HCEC 1CT (cell line): ENCODE measurements at places on chromosomes 1 and 21.
A peak's percentile ranks its signal among the peaks of the same experiment; 100 is the strongest.

DNA sequence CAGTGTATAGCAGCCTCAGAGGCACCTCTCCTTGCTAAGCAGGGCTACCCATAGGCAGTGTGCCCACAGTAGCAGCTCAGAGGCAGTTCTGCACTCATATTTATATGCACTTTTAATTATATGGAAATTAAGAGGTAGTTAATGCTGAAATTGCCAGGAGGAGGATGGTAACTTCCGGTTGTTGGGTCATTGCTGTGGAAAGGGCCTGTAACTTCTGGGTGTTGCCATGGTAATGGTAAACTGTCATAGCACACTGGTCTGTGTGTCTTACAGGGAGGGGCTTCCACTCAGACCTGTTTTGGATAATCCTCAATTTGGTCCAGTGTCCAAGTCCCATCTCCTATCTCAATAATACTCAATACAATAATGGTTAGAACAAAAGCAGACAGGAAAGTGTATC, 7.6 kb downstream of the CFH start:
- no peak for DNase-seq

- DNase-seq = no peak
Measured at GRCh38 chr1:16965486-16966067, 14.8 kb downstream of the MFAP2 start.

- DNase-seq = no peak
Measured at GRCh38 chr21:31459457-31459856, 115.4 kb upstream of the TIAM1 start.

GRCh38 chr1:38312753-38313152, 266.2 kb upstream of the POU3F1 start:
- DNase-seq = no peak

DNA sequence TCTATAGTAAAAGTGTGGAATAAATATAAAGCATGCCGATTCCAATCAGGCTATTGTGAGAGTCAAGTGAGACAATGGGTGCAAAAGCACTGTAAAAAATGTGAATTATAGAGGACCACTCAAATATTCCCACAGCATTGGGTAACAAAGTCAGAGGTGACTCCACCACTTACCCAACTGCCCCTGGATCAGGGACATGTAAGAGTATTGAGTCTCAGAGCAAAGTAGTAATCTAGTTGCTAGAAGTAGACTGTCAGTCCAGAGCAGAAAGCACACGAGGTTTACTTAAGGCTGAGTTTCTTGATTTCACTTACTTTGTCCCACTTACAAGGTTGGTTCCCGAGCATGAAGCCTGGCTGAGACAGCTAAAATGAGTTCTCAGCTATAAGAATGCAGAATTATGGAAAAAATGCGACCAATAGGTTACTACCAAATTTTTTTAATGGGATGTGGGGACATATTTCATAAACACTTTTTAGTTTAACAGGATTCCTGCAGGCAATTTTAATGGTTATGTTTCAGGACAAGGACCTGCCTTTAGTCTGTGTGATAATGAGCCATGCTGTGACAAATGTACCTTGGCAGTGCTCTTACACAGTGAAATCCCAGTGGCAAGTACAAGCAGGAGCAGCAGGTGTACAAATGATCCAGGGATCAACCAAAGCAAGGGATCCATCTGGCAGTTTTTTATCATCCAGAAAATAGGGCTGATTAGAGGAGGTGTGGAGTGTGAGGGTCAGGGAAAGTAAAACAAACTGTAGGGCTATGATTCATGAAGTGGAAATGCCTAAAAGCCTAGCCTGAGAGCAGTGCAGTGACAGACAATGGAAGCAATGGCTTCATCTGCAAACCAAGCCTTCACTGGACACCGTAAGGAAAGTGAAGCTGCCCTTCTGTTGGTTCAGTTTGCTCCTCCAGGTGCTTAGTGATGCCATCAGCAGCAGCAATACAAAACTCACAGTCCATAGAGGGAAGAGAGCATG, 156.2 kb upstream of the SPAG17 start:
- no peak for DNase-seq

DNA sequence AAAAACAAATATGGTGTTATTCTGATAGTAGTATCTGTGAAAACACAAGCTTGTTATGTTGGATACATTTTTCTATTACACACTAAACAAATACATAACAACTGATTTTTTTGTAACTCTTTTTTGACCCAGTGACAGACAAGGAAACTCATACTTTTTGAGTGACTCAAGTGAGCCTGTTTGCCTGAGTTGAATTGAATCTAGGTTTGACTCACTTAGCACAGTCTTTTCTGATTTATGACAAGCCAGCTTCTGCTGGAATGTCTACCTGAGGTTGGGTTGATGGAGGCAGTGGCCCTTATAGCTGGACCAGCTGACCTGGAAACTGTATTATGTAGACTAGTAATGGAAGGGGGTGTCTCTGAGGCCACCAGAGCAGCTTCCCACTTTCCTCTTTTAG, 4.2 kb upstream of the CLCA4 start:
- peak; percentile 26 for DNase-seq

GRCh38 chr21:39763272-39763970, 18.4 kb downstream of the IGSF5 start:
- no peak for DNase-seq

GRCh38 chr1:161241682-161242081, 3.7 kb upstream of the NR1I3 start:
- no peak for DNase-seq

- DNase-seq = no peak
Measured at GRCh38 chr1:220789532-220790147, 2.9 kb downstream of the MTARC1 start.

GRCh38 chr1:156676820-156677615, at the start of gene NES:
Gene NES, minus strand, starts transcription at chr1:156677407. Its CDS starts 143 bp downstream, at chr1:156677264.
- peak; percentile 11 for DNase-seq

DNA sequence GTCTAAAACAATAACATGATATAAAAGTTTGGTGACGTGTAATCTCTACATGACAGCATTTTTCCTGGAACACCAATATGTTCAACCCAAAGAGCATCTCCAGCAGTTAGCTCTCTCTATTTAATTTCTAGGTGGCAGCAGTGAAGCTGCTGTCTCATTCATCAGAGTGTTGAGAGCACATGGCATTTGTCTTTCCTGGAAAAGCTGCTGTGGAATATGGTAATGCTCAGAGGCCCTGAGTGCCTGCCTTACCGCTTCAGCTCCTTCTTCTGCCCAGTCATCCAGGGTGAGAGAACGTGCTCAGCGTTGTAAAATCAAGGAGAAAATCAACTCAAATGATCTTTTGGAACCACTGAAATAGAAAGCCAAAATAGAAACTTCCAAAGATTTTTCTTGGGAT, 640.7 kb downstream of the ADGRL2 start:
- DNase-seq = no peak

DNA sequence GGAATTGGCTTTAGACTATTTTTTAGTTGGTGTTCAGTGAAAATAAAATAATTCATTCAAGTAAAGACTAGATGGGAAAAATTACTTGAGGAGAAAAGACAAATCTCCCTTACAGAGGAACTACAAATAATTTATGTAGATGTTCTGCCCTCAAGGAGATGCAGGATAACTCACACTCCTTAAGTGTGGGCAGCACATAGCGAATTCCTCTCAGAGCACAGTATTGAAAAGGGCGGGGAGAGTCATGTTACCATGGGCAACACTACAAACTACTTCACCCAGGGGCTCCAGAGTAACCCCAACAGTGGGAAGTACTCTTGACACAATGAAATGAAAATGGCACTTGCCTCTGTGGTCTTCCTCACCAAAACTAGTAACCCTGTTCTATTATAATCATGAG, 20.6 kb upstream of the LAMC2 start:
- DNase-seq = no peak

- no peak for DNase-seq
Measured at GRCh38 chr1:202880961-202881460, 7.9 kb downstream of the RABIF start.

DNA sequence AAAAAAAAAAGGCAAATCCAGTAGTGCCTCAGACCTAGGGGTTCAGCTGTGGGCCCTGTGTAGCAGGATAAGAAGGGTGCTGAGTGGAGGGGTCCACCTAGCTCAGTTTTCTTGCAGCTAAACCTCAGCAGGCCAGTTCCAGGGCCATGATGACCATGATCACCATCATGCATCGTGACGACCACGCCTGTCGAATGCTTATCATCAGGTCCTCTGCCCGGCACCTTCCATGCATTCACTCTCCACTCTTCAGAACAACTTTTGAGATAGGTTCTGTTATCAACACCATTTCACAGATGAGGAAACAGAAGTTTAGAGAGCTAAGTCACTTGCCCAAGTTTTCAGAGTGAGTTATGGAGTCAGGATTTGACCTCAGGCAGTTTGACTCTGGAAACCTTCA, 54.9 kb downstream of the ACBD3 start:
- no peak for DNase-seq

GRCh38 chr1:109636201-109636952, 16.7 kb downstream of the AMPD2 start:
- peak; percentile 46 for DNase-seq

GRCh38 chr1:197798492-197798891, 23.2 kb upstream of the DENND1B start:
- DNase-seq = no peak

DNA sequence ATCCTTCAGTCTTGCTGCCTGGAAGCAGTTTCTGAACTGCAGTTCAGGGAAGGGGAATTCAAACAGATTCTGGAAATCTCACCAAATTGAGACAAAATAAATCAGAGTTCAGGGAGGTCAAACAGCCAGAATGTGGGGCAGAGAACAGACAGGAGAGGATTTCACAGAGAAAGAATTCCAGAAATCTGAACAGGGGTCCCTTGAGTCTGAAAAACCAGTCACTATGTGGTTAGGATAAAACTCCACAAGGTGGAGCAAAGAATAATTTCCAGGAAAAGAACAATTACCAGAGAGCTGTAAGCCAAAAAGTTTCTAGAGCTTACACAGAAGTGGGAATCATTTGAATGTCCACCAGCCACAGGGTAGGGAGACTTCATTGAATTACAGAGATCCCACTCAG, 84.7 kb downstream of the URB2 start:
- no peak for DNase-seq

DNA sequence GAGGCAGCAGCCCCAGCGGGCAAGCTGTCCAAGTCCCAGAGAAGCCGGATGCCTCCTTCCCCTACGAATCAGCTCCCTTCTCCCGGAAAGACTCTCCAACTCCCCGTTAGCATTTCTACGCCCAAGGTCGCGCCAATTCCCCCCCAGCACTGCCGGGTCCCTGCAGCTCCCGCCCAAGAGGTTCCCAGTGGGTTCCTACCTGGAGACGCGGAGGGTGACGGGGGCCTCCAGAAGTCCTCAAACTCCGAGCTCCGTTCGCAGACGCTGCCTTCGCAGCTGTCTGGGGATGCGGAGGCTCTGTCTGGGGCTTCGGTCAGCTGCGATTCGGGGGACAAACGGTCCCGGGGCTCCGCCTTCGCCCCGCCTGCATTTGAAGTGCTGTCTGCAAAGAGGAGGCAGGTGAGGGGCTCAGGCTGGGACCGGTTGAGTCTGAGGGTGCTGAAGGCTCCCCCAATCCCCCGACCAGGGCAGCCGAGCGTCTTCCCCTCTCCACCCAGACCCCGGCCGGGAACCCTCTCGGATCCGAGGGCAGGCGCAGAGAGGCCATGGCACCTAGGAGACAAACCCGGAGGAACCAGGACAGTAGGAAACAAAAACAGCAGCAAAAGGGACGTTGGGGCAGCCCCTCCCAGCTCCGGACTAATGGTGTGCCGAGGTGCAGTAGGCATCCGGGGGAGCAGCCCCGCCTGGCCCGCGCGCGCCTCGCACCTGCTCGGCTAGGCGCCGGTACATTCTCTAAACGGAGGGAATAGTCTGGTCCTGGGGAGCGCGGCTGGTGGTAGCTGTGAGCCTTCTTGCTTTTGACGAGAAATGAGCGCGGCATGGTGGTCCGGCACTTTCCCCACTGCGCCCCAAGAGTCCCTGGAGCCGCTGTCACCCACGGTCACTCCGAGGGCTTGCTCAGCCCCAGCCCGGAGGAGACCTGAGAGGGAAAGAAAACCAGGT, 3.8 kb downstream of the GFI1 start:
- DNase-seq = no peak

DNA sequence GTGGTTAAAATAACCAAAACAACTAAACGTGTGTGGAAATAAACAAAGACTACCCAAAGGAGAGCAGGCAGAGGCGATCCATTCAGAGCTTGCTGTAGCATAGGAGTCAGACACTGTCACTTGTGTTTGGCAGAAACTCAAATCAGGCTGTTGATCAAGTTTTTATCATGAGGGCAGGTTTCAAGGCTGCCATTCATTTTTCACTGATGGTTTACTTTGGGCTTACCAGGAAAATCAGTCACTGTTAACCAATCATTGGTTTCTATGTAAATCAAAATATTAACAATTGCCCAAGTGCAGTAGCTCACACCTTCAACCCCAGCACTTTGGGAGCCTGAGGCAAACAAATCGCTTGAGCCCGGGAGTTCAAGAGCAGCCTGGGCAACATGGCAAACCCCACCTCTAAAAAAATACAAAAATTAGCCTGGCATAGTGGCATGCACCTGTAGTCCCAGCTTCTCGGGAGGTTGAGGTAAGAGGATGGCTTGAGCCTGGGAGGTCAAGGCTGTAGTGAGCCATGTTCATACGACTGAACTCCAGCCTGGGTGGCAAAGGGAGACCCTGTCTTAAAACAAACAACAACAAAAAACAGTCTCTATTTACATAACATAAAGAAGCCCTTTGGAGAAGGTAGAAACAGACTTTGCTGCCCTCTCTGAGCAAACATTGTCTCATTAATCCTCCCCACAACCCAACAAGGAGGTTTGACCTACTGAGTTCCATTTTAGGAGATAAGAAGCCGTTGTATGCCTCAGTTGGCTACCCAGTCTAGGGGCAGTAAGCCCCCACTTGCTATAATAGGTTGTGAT, 21.1 kb upstream of the ETS2 start:
- no peak for DNase-seq

- DNase-seq = no peak
Measured at GRCh38 chr1:240001177-240001740, 90.4 kb upstream of the FMN2 start.

DNA sequence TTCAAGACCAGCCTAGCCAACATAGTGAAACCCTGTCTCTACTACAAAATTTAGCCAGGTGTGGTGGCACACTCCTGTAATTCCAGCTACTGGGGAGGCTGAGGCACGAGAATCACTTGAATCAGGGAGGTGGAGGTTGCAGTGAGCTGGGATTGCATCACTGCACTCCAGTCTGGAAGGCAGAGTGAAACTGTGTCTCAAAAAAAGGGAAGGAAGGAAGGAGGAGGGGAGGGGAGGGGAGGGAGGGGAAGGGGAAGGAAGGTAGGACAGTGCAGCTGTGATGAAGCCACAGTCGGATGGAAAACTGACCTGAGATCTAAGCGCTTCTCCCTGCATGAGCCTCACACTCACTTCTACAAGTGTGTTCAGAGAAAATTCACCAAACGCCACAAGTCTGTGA, 22.0 kb upstream of the FHAD1 start:
- no peak for DNase-seq
